ENCODE measurements at places on chromosomes 5 and 9.

- DNase-seq = no peak
Observed at GRCh38 chr5:176353533-176353932, 8.0 kb downstream of the KIAA1191 start.

GRCh38 chr5:135738564-135738875 is 95.9 kb upstream of the SLC25A48 start:
- no peak for DNase-seq

GRCh38 chr9:86664603-86665002 is 282.7 kb downstream of the GAS1 start:
- DNase-seq = no peak

- DNase-seq = no peak
Observed at GRCh38 chr5:112479418-112479817, 60.3 kb upstream of the EPB41L4A start.

DNA sequence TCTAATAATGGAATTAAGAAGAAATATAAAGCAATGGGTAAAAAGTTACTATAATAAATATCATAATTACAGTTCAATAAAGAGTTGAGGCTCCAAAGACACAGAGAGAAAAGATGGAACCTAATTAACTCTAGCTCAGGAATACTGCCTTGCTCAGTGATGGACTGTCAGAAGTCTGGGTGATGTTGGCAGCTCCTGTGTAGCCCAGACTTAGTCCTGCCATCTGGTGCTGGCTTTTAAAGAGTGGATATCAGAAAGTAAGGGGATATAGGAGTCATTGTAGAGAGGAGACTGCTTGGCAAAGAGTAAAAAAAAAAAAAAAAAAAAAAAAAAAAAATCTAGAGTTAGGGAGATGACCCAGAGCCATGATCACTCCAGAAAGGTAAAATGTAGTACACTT is 551.9 kb upstream of the DMAC1 start:
- DNase-seq = no peak

GRCh38 chr9:7115606-7116005 is 357.8 kb downstream of the KDM4C start:
- DNase-seq = no peak

- DNase-seq = no peak
Observed at GRCh38 chr9:121261107-121261460, 6.9 kb upstream of the GSN start.

DNA sequence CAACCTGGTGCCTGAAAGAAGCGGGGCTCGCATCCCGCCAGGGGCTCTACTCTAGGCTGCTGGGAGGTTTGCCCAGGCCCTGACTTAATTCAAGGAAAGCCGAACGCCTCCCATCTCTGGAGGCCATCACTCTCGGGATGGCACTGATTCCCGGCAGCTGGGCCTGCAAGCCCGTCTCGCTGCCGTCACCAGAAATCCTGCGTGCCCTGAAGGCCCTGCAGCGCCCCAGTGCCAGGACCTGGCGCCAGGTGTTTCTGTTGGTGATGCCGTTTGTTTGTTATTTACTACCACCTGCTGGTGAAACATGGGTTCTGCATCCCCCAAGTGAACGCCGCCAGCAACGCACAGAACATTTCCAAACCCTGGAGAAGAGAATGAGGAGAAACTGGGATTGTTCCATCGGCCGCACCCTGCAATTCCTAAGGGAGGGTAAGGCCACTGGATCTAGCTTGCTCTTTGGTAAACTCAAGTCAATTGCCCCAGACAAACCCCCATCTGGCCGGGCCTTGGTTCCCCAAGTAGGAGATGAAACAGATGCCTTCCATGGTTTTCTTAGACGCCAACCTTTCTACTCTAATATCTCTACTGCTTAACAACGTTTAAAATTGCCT is 77.9 kb downstream of the AK8 start:
- DNase-seq = peak; percentile 27

DNA sequence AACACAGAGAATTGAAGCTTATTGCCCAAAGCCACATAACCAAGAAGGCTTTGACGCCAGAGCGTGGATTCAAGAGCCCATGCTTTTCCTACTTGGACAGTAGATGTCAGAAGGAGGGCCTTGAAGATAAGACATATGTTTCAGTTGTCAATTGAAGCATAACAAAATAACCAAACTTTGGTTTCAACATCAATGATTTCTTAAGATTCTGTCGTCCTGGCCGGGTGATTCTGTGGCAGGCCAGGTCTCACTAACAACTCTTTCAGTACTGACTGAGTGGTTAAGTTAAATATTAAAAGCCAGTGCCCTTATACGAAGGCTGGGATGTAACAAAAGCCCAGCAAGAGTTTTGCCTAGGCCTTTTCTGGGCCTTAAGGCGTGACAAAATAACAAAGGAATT is 94.0 kb downstream of the RCL1 start:
- no peak for DNase-seq

DNA sequence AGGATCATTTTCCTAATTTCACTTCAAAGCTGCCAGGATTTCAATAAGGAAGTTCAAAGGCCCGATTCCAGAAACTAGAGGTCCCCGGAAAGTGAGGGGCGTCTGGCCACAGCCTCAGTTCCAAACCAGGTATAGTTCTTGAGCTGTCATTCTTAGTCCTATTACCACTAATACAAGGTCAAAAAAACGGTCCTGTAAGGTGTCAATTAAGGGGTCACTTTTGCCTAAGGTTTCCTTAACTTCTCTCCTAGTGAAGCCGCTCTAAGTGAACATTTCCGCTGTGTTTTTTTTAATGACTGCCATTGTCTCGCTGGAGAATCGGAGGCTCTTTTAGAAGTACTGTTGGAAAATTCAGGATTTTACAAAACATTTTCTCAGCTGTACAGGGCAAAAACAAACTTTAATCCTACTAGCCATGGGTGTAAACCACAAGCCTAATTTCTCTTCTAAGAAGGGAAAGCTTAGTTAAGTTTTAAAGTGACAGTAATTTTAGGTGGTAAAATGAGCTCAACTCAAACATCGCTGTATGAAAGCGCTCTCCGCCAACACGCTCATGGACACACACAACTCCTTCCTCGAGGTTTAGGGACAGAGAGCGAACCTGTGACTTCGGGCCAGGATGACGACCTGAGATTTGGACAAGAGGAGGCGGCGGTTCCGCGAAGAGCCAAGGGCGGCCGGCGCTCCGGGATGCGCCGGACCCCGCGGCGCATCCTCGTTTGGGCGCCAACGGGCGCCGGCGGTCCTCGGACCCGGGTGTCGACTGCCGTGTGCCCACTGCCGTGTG is 76.7 kb upstream of the IFNE start:
- no peak for DNase-seq

DNA sequence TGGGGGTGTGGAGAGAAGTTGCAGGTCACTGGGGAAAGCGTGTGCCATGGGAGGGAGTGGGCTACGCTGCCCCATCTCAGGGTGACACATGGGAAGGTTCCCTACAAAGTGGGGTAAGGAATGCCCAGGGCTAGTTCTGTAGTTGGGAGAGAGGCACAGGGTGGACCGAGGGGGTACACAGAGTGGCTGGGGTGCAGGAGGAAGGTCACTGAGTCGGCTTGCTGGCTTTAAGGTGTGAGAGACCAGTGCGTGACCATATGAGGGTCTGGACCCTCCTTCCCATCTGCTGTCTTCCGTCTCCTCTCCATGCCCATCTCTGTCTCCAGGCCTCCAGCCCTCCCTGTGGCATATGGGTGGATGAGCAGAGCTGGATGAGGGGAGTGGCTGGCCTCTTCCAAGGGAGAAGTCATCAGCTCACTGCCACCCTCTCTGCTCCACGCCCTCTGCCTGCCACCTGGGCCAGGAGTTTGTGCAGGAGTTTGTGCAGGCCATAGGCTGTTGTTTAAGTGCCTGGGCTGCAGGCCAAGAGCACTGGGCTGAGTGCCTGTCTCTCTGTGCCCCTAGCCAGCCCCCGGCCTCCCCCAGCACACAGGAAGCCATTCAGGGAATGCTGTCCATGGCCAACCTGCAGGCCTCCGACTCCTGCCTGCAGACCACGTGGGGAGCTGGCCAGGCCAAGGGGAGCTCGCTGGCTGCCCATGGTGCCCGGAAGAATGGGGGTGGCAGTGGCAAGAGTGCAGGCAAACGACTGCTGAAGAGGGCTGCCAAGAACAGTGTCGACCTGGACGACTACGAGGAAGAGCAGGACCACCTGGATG is 96.8 kb downstream of the PHF2 start:
- no peak for DNase-seq

DNA sequence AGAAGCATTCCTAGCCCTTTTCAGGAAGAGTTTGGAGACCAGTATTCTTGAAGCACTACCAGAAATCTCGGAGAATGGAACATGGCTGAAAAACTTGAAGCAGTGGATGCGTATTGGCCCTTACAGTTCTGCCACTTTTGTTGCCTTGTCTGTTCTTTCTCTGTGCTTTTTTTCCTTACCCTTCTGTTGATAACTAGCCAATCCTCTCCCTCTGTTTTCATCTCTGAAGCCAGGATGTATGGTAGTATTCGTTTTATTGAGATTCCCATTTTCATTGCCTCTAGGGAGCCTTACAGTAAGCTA is 564 bp upstream of the CCNH start:
- no peak for DNase-seq

- no peak for DNase-seq
Observed at GRCh38 chr9:117188394-117188793, 226.5 kb downstream of the ASTN2 start.

DNA sequence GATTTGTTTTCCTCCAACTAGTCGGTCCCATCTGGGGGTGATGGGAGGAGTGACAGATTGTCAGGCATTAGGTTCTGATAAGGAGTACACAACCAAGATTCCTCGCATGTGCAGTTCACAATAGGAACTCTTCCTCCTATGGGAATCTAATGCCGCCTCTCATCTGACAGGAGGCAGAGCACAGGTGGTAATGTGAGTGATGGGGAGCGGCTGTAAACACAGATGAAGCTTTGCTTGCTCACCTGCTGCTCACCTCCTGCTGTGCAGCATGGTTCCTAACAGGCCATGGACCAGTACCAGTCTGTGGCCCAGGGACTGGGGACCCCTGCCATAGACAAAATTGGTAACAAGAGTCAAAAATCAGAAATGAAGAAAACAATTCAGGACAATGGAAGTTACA is 173.3 kb upstream of the HMHB1 start:
- DNase-seq = no peak

GRCh38 chr5:41368158-41368557 is 142.2 kb downstream of the PLCXD3 start:
- no peak for DNase-seq

DNA sequence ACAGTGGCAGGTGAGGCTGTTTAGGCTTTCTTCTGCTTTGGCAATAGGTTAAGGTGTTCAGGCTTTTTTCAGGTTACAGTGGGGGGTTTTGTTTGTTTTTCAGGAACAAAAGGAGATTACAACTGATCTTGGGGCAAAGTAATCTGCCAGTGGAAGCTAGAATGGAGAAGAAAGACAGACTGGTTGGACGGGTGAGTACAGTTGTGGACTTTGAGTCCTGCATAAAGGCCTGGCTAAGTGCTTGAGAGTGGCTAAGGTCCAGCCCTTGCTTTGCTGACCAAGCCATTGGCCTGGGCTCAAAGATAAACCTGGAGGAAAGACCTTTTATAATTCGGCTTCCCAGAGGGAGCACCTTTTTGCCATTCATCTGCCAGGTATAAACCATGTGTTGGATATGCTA is 63.1 kb downstream of the MTMR12 start:
- no peak for DNase-seq

DNA sequence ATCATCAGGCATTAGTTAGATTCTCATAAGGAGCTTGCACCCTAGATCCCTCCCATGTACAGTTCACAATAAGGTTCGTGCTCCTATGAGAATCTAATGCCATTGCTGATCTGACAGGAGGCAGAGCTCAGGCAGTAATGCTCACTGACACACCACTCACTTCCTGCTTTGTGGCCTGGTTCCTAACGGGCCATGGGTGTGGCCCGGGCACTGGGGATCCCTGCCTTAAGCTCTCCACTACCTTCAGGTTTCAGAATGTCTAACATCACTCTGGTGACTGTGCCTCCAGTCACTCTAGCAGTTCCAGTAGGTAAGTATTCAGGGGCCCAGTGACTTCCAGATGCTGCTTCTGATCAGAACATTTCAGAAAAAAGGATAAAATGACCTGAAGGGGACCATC is 152.4 kb downstream of the LRRC70 start:
- DNase-seq = no peak

GRCh38 chr5:97499605-97500004 is 316.6 kb upstream of the RIOK2 start:
- DNase-seq = no peak

- DNase-seq = no peak
Observed at GRCh38 chr9:99106044-99106375, 1.1 kb downstream of the TGFBR1 start.

GRCh38 chr9:136835932-136836904 is 6.1 kb upstream of the AJM1 start:
- DNase-seq = no peak

- no peak for DNase-seq
Observed at GRCh38 chr5:169958278-169958677, 22.0 kb downstream of the INSYN2B start.

GRCh38 chr9:111715471-111715870 is 54.1 kb downstream of the GNG10 start:
- no peak for DNase-seq

- DNase-seq = no peak
Observed at GRCh38 chr5:107531308-107531707, 139.4 kb downstream of the EFNA5 start.

- no peak for DNase-seq
Observed at GRCh38 chr5:8525819-8526218, 656.9 kb downstream of the MTRR start.

DNA sequence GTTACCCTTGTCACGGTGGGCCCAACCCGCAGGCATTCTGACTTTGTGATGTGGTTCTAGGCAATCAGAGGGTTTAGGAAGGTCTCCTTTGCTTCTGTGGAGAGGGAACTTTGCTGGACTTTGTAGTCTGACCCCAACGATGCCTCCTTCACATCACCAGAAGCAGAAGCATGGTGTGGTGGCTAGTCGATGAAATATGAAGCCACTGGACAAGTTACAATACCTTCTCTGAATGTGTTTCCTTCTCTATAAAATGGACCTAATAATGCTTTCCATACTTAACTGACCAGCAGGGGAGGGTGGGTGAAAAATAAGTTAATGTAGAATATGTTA is 607 bp downstream of the SPEF2 start:
- no peak for DNase-seq

DNA sequence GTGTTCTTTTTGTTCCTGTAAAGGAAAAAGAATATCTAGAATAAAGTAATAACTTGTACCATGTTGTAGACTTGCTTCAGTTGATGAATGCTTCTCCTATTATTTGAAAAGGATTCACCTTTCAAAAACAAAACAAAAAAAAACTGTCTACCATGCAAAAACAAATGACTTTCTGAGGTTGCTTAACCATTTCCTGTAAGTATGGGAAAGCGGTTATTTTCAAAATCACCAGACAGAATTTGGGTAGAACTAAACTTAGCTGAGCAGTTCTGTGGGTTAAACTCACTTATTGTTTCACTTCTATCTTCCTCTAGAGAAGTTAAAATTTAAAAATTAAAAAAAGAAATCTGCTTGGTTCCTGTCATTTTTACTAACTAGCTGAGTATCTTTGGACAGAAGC is 25.2 kb downstream of the LNPEP start:
- no peak for DNase-seq

DNA sequence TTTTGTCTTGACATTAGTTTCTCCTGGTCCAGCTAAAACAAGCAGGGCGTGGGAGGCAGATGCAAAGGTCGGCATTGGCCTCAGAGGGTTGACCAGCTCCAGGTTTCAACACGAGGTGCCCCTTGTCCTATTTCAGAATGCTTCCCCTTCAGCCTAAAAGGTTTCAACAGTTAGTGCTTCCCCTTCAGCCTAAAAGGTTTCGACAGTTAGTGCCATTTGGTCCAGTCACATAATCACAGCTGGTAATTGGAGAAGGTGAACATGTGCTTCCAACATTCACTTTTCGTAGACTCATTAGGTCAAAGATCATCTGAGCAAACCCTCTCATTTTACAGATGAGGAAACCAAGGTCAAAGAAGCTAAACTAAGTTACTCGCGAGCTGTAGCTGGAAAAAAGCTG is 270.3 kb upstream of the MAP3K1 start:
- no peak for DNase-seq

All from activated T-helper 9 cell treated with anti-CD3 and anti-CD28 coated beads, Interleukin-2, amount 50 U/mL, for 16 hours (primary cell).